ENCODE measurements at places on chromosomes 3 and 15.

- DNase-seq, result no peak
Observed at GRCh38 chr3:14124223-14124614, 451 bp downstream of the CHCHD4 start.

GRCh38 chr3:113832477-113833164 lies 6.0 kb upstream of the GRAMD1C start:
- DNase-seq, result peak; percentile 6

DNA sequence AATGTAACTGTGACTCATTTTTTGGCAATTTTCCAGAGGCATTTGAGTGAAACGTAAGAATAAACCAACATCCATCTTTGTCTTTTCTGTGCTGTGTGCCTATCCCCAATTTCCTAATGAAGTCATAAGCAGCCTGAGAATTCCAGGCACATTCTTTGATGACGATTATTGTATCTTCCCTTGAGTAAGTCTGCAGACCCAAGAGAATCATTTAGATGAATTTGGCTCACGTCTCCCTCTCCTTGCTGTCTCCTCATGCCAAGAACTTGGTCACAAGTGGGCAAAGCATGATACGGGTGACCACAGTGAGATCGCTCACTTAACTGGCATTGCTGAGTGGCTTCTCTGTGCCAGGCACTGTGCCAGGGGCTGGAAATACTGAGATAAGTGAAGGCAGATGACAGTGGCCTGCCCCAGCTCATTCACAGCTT lies 384.5 kb upstream of the IL12A start:
- DNase-seq, result no peak

GRCh38 chr15:68618394-68618793 lies 39.6 kb downstream of the CORO2B start:
- no peak for DNase-seq
